ENCODE measurements at places on chromosomes 16 and 17. TPM values are rescaled to one million over a fixed set of nuclear protein-coding genes. Genes with fewer than 3 reads are reported as not detected.

Gene ASPA
- 0.13 TPM for total RNA-seq

Gene RNF222
- not detected for total RNA-seq

Gene FAM222B
- 2.4 TPM for total RNA-seq

Gene KAT2A
- 4.7 TPM for total RNA-seq

Gene PRAC1
- not detected for total RNA-seq

Gene ADAD2
- not detected for total RNA-seq

Gene MLST8
- 11.3 TPM for total RNA-seq

Gene BRIP1
- 5.4 TPM for total RNA-seq

Gene HOXB1
- not detected for total RNA-seq

Gene SLC16A13
- total RNA-seq = 0.12 TPM

Gene BCL7C
- 44.0 TPM for total RNA-seq

Gene EVI2B
- 0.13 TPM for total RNA-seq

Gene HAGH
- total RNA-seq = 85.5 TPM

Gene PHF23
- 34.9 TPM for total RNA-seq

Gene JUP
- 22.9 TPM for total RNA-seq

Gene TBC1D3C
- not detected for total RNA-seq

Gene CCDC200
- not detected for total RNA-seq

Gene ZPBP2
- total RNA-seq = not detected

Gene FAM20A
- 20.8 TPM for total RNA-seq

Gene FOXC2
- total RNA-seq = 3.4 TPM

Gene MT1A
- total RNA-seq = 0.44 TPM

Gene PLD6
- total RNA-seq = 3.5 TPM

Gene SLC13A5
- total RNA-seq = not detected

Gene KRT9
- not detected for total RNA-seq
